ENCODE measurements at places on chromosomes 13 and 19.

GRCh38 chr19:55648585-55649267 lies 714 bp downstream of the CCDC106 start:
- DNase-seq: no peak

- no peak for DNase-seq
Observed at GRCh38 chr13:102847272-102848234, 1.7 kb downstream of the ERCC5 start.

DNA sequence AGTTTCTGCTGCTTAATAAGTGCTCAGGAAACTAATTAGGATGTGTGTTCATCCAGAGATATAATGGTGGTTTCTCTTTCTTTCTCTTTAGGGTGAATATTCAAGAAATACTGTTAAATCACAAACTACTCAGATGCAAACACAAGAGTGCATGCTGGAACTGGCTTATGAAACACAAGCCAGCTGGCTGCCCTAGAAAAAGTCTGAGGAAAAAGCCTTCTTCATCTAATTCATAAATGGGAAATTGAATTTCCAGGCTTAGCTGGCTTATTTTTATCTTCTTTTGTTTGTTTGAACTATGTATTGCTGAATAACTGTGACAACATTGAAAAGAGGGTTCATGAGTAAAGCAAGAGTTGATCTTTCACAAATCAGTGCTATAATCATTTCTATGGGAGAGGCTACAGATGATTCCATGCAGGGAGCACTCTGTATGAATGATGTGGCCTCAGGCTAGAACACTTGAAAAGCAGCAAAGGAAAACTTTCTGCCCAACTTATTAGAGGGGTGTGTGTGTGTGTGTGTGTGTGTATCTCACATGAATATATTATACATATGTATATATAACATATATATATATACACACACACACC lies 69.8 kb upstream of the SCEL start:
- no peak for DNase-seq

DNA sequence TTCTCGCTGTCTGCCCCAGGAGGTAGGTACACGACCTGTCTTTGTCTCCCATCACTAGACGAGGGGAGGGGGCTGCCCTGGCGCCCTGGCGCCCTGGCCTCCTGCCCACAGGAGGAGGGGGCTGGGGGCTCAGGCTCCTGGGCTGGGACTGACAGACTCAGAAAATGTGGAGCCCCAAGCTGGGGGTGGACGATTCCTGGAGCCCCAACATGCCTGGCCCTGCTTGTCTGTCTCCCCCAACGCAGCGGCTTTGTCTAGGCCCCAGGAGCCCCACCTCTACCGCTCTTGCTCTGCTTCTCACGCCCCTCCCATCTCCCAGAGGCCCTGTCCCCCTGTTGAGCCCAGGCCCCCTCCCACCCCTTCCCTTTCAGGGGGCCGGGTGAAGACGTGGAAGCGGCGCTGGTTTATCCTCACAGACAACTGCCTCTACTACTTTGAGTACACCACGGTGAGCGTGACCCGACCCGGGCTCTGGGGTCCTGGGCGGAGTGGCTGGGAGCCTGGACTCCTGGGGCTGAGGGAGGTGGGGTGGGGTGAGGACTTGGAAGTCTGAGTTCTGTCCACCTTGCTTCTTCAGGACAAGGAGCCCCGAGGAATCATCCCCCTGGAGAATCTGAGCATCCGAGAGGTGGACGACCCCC lies 8.6 kb downstream of the CYTH2 start:
- no peak for DNase-seq

- DNase-seq: no peak
Observed at GRCh38 chr19:7678971-7679751, 1.5 kb upstream of the TRAPPC5 start.

DNA sequence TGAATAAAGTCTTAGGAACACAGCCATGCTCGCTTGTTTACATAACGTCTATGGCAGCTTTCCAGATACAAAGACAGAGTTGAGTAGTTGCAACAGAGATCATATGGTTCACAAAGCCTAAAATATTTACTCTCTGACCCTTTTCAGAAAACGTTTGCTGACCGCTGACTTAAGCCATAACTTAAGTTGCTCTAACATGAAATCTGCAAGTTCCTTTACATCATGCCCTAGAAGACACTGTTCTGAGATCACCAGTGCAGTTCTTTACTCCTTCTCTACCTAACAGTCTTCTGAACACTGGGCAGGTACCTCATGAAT lies 166.4 kb downstream of the DCLK1 start:
- no peak for DNase-seq

GRCh38 chr19:19409631-19410030 lies 4.2 kb downstream of the GATAD2A start:
- no peak for DNase-seq

DNA sequence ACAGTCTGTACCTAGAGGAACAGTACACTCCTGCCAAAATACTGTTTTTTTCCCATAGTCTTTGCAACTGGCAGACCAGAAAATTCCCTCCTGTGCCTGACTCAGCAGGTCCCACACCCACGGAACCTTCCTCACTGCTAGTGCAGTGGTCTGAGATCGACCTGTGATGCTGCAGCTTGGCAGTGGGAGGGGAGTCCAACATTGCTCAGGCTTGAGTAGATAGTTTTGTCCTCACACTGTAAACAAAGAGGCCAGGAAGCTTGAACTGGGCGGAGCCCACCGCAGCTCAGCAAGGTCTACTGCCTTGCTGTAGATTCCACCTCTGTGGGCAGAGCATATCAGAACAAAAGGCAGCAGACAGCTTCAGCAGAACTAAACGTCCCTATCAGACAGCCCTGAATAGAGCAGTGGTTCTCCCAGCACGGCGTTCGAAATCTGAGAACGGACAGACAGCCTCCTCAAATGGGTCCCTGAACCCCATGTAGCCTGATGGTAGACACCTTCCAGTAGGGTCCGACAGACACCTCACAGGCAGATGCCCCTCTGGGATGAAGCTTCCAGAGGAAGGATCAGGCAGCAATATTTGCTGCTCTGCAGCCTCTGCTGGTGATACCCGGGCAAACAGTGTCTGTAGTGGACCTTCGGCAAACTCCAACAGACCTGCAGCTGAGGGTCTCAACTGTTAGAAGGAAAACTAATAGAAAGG lies 92.7 kb downstream of the SUCLA2 start:
- DNase-seq: no peak

Measured in NT2/D1 (cell line).